Putamen (tissue), 1 donor: ENCODE measurements at places on chromosomes 13 and 19.

- DNase-seq: no peak
These were observed 324.0 kb downstream of the SHISA2 start for GRCh38 chr13:25727810-25728209.

DNA sequence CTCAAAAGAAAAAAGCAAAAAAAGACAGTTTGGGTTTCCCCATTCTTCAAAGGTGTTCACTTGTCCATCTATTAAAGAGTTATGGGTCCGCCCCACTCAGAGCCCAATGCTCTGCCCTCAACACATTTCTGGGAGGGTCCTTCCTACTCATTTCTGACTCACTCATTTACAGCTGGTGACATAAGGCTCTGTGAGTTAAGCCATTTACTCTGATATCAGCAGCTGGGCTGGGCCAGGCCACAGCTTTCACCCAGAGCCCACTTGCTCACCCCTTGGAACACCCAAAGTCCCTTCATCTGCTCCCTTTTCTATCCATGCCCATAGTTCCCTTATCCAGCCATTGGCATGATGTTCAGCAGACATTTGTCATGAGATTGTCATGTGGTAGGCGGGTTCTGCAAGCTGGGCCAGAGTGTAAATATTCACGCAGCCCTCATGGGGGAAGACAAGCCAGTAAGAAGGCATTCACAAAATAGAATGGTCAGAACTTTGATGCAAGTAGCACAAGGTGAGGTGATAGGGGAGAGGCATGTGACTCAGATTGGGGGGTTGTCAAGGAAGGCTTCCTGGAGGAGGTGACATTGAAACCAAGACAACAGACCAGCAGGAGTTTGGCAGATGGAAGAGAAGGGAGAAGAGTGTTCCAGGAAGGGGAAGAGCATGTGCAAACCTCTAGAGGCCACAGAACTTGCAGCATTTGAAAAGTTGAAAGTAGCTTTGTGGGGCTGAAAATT lies 5.9 kb downstream of the MAST1 start:
- no peak for DNase-seq

GRCh38 chr19:9709305-9709704 lies 34.4 kb upstream of the ZNF562 start:
- peak; percentile 41 for DNase-seq

DNA sequence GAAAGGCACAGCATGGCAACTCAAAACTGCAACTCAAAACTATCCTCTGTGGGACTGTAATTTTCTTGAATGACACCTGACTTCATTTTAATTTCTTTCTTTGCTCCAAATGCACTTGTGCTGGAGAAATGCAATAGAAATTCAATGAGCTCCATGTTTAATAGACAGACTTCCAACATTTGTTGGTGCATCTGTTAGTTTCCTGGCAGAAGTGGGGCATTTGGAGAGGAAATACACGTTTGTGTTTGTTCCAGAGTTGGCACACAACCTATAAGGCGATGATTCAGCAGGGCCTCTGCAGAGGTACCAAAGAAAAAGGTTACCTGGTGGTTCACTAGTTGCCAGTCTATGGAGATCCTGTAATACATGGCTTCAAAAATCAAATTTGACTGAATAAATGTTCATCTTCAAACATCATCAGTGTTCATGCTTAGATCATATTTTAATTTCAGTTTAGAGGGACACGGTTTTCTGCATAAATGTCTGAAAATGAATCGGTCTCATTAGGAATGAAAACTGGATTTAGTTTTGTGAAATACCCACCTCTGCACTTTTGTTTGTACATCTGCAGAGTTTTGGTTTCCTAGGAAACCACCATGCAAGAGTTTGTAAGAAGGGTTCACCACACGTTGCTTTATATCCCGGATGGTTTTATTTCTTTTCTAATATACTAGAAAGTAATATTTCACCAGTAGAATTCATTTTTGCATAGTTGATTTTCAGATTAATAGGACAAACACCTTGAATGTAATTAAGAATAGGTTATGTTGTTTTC lies 21.8 kb upstream of the OBI1 start:
- no peak for DNase-seq

GRCh38 chr13:113748101-113748861 lies 10.7 kb upstream of the TMEM255B start:
- DNase-seq: no peak

DNA sequence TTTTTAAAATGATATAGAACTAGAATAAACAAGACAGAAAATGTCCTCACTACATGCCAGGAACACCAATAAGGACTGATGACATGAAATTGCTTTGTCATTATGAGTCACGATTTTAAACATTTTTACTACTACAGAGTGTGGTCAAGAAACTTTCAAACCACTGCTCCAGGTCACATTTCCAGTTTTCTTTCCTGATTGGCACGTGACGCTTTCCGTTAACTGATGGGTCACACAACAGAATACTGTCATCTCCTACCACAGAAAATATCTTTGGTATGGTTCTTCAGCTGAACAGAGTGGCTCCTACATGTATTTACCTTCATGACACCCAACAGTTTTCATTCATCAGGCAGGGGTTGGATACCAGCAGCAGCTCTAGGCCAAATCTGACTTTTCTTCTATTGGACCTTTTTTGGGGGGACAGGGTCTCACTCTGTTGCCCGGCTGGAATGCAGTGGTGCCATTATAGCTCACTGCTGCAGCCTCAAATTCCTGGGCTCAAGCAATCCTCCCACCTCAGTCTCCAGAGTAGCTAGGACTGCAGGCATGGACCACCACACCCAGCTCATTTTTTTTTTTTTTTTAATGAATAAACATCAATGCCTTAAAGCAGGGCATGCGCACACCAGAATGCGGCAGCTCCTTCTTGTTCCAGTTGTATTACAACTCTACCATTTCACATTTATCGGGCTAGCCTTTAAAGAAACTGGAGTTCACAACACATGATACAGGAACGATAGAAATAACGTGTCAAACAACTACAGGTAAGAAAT lies 147.4 kb downstream of the RNF17 start:
- DNase-seq: no peak

GRCh38 chr13:112068540-112069060 lies 1.7 kb downstream of the SOX1 start:
- DNase-seq: no peak

GRCh38 chr19:8441725-8442544 lies 2.8 kb upstream of the HNRNPM start:
- no peak for DNase-seq

GRCh38 chr19:28934631-28935030 lies 278.3 kb downstream of the UQCRFS1 start:
- no peak for DNase-seq

GRCh38 chr13:77291774-77292173 lies 35.1 kb downstream of the MYCBP2 start:
- DNase-seq: no peak

- DNase-seq: no peak
These were observed 3.7 kb downstream of the RNU6-9 start for GRCh38 chr19:896999-897398.

GRCh38 chr13:42969565-42970172 lies 22.4 kb downstream of the EPSTI1 start:
- DNase-seq: peak; percentile 56

- DNase-seq: no peak
These were observed 100.2 kb downstream of the KL start for GRCh38 chr13:33116321-33117010.

GRCh38 chr13:98707281-98707999 lies 45.0 kb downstream of the SLC15A1 start:
- DNase-seq: no peak

GRCh38 chr19:29965492-29965891 lies 23.5 kb downstream of the URI1 start:
- DNase-seq: no peak

DNA sequence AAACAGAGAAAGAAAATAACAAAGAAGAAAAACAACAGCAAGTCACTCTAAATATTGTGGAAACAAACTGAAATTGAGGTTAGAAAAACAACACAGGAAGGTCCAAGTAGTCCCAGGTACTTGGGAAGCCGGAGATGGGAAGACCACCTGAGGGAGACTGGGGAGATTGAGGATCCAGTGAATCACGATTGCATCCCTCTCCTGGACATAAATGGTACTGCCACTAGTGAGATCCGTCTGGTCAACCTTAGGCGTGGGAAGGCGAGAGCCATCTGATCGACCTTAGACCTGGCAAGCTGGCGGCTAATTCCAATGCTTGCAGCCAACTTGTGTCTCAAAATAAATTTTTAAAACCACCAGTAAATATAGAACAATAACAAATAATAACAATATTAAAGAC lies 81.9 kb downstream of the ZNF726 start:
- no peak for DNase-seq

DNA sequence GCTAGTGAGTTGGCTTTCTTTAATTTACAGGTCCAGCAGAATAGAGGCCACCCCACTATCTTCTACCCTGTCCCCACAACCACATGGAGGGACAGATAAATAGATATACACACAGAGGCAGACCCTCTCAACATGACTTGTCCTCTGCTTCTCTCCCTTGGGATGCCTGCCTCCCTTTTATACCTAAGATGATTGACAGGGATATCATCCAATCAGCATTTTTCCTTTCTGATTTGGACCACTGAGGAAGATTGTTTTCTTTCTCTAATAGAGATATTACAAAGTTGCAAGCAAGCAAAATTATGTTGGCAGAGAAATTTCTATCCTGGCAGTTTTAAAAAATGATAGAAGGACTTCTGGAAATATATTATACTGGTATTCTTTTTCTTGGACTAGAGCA lies 35.8 kb downstream of the STOML3 start:
- DNase-seq: no peak

DNA sequence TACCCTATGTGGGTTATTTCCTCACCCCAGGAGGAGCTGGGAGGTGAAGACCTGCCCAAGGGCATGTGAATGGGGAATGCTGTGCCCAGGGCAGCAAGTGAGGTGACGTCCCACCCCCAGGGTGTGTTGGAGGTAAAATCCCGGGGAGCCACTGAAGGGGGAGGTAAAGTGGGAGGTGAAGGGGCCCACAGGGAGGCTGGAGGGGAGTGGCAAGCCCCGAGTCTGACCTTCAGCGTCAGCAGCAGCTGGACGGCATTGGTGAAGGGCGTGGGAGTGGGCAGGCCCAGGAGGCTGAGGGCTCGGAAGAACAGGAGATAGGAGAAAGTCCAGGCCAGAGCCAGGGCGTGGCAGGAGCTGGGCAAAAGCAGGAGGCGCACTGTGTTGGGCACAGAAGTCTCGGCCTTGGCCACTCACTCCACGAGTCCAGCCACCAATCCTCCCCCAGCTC lies 2.4 kb downstream of the MBOAT7 start:
- no peak for DNase-seq

GRCh38 chr19:406135-406781 lies 2.7 kb downstream of the C2CD4C start:
- DNase-seq: no peak

DNA sequence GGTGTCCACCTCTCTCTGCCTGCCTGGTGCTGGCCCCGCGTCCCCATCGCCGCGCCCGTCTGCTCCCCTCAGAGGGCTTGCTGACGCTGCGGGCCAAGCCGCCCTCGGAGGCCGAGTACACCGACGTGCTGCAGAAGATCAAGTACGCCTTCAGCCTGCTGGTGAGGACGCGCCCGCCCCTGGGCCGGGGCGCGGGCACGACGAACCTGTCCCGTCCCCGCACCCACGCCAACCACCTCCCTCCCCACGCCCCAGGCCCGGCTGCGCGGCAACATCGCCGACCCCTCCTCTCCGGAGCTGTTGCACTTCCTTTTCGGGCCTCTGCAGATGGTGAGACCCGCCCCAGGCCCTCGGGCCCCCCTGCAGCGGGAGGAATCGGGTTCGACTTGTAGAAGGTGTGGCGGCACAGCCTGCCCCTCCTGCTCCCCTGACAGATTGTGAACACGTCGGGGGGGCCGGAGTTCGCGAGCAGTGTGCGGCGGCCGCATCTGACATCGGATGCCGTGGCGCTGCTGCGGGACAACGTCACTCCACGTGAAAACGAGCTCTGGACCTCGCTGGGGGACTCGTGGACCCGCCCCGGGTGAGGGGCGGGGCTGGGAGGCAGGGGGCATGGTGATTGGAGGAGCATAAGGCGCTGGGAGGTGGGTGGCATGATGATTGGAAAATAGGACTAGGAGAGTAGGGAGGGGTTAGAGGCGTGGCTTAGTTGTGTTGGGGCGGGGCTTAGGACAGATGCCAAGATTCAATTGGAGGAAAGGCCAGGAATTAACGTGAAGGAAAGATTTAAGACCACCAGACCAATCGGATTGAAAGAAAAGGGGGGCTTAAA lies 6.6 kb downstream of the EPS8L1 start:
- DNase-seq: no peak

GRCh38 chr19:38303517-38304351 lies at the start of gene C19orf33:
TSS of gene C19orf33 (plus strand) at chr19:38304251. CDS start at chr19:38304262, 11 bp downstream.
- no peak for DNase-seq

- DNase-seq: no peak
These were observed 1.6 kb downstream of the JUNB start for GRCh38 chr19:12792853-12793289.

- DNase-seq: no peak
These were observed 9.7 kb upstream of the LENG8 start for GRCh38 chr19:54439174-54439851.

GRCh38 chr13:110225609-110226574 lies 81.1 kb downstream of the COL4A1 start:
- no peak for DNase-seq

- no peak for DNase-seq
These were observed 22.1 kb downstream of the VASP start for GRCh38 chr19:45529420-45529785.

- no peak for DNase-seq
These were observed 548.5 kb upstream of the SLC10A2 start for GRCh38 chr13:103614761-103615160.
